H9 (cell line): ENCODE measurements at places on chromosomes 1 and 21. TPM values are rescaled to one million over a fixed set of nuclear protein-coding genes. Genes with fewer than 3 reads are reported as not detected.

Gene PIK3R3
- 11.4 and 12.4 TPM in 2 replicates for total RNA-seq

Gene CCDC17
- total RNA-seq: 1.0 and 1.9 TPM in 2 replicates

Gene TFF2
- total RNA-seq: not detected in 2 replicates

- no peaks in the 10 kb centered on the region for H3K27me3 ChIP-seq
- H3K4me3 ChIP-seq: no peak overlapping the region
- H3K4me1 ChIP-seq: no peaks in the 10 kb centered on the region
- no peaks in the 10 kb centered on the region; the same call in 2 of the 3 replicates for H3K36me3 ChIP-seq
- no peak overlapping the region for H3K27ac ChIP-seq
Observed at GRCh38 chr1:90413519-90413918, 303.6 kb downstream of the BARHL2 start.

DNA sequence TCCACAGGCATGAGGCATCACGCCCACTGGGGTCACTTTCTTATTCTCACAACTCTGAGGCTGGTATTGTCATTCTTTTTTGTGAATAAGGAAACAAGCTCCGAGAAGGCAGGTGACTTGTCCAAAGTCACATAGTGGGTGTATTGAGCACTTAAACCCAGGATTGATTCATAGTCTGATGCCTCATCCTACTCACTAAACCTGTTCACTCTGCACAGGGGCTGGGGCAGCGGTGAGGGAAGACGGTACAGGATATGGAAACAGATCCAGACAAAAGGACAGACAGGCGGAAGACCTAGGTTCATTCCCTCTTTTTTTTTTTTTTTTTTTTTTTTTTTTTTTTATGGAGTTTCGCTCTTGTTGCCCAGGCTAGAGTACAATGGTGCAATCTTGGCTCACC lies 56.6 kb downstream of the NKAIN1 start:
- no peak overlapping the region for H3K4me3 ChIP-seq
- H3K4me1 ChIP-seq: no peaks in the 10 kb centered on the region
- H3K27me3 ChIP-seq: no peaks in the 10 kb centered on the region
- no peak overlapping the region for H3K27ac ChIP-seq
- H3K36me3 ChIP-seq: peaks cover 13% of the 10 kb centered on the region
- DNase-seq: no peak

- peaks cover 38% of the 10 kb centered on the region for H3K36me3 ChIP-seq
- no peak overlapping the region for H3K27ac ChIP-seq
- no peak overlapping the region for H3K4me3 ChIP-seq
- no peaks in the 10 kb centered on the region for H3K4me1 ChIP-seq
Observed at GRCh38 chr1:151362308-151363155, 10.0 kb downstream of the SELENBP1 start.

DNA sequence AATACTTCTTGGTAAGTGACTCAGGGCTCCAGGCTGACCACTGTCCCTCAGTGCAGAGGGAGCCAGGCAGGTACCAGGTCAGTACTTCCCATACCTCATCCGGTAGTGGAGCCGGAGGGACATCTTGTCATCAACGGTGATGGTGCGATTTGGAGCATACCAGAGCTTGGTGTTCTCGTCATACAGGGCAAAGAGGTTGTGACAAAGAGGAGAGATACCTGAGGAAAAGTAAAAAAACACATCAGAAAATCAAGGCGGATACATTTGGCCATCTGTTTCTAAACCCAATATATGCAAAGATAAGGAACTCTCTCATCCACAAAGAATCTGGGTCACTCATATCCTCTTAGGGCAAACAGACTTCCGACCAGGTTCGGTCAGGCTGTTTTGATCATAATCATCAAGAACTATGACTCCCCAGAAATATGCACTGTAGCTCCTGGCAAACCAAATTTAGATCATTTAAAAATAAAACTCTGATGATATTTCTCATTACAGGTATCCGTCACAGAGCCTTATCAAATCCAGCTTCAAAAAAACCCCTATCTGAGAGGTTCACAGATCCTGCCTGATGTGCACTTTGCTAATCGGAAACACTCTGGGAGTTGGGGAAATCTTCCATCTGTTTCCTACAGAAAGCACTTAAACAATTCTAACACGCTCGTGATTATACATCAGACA lies 87.3 kb downstream of the JAK1 start:
- no peaks in the 10 kb centered on the region for H3K27me3 ChIP-seq
- H3K27ac ChIP-seq: no peak overlapping the region
- H3K4me1 ChIP-seq: no peaks in the 10 kb centered on the region
- no peaks in the 10 kb centered on the region for H3K36me3 ChIP-seq

DNA sequence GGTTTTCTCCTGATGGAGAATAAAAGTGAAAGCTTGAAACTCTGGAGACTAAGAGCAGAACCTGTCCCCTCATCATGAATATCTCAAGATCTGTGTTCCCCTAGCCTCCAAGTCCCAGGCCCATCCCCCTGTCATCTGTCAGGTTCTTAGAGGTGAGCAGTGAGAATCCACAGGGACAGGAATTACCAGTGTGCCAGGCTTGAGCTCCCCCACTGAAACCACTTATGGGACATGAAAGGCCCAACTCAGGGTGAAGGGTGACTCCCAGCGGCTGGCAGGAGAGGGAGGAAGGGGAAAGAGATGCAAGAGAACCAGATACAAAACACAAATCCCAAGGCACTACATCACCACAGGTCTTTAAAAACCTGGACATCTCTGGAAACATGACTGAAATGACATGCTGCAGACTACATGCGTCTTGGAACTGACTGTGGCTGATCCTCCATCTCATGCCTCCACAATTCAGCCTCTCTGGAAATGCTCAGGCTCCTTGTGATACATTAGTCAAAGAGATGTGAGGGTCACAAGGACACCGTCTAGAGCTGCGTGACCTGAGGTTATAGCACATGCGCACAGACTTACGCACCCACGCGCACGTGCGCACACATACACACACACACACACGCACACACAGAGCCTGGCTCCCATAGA lies 6.8 kb upstream of the LY9 start:
- H3K4me1 ChIP-seq: no peaks in the 10 kb centered on the region
- no peak for DNase-seq
- no peak overlapping the region for H3K27ac ChIP-seq
- H3K36me3 ChIP-seq: no peaks in the 10 kb centered on the region; the same call in 2 of the 3 replicates
- no peak overlapping the region for H3K4me3 ChIP-seq

- no peak overlapping the region for H3K27ac ChIP-seq
- H3K4me1 ChIP-seq: no peaks in the 10 kb centered on the region; the same call in 1 of the 2 replicates
- H3K36me3 ChIP-seq: no peaks in the 10 kb centered on the region
- DNase-seq: no peak
- no peaks in the 10 kb centered on the region; the same call in 1 of the 2 replicates for H3K27me3 ChIP-seq
Observed at GRCh38 chr1:182680901-182681567, 3.4 kb downstream of the RGS8 start.

- H3K36me3 ChIP-seq: peaks cover 6% of the 10 kb centered on the region
- no peak overlapping the region for H3K27ac ChIP-seq
- no peaks in the 10 kb centered on the region for H3K27me3 ChIP-seq
Observed at GRCh38 chr1:100670083-100670482, 49.5 kb upstream of the VCAM1 start.

GRCh38 chr1:230394134-230394533 lies 32.0 kb downstream of the PGBD5 start:
- H3K36me3 ChIP-seq: 0 out of 2 replicates have a peak, but pooled peaks cover 4% of the 10 kb centered on the region
- DNase-seq: peak; percentile 52
